Testis (tissue), 5 donors: ENCODE measurements at places on chromosomes 12 and 14.

DNA sequence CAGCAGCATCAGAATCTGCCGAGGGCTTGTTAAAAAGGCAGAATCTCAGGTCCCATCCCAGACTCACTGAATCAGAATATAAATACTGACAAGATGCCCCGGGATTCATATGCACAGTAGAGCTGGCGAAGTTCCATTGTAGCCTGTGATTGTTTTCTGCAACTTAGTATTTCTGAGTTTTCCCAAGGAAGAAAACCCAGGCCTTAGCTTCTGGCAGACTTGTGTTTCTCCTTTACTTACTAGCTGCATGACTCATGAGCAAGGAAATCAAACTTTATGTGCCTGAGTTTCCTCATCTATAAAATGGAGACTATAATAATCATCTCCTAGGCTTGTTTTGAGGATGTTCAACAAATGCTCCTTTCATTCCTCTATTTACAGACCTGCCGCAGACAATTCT is 278.5 kb upstream of the PLEKHG7 start:
- DNase-seq, result no peak

DNA sequence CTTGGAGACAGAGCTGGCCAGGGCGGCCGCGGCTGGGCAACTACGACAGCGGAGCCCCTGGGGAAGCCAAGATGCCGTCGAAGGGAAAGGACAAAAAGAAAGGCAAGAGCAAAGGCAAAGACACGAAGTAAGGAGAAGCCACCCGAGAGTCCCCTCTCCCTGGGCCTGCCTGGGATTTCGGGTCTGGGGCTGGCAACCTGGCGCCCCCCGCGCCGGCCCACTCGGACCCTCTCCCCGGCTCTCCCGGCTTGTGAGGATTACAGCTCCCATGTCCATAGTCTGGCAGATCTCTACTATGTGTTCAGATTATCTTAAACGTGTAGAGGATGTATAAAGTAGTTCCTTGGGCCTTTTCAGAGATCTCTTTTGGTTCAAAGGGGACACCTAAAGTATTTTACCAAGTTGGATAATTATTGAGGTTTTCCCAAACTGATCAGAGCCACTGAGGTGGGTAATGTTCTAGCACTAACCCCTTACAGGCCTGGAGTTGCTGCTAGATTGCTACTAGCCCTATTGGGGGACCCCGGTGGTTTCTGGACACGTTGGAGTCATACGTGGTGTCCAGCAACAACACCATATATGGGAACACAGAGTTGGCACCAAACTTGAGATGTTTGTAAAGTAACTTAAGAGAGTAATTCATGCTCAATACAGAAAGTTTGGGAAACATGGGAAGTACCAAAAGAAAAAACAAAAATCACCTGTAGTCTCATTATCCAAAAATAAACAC is 424 bp downstream of the BBOF1 start:
- DNase-seq, result no peak

GRCh38 chr12:91043408-91043807 is 14.4 kb downstream of the KERA start:
- no peak for DNase-seq

DNA sequence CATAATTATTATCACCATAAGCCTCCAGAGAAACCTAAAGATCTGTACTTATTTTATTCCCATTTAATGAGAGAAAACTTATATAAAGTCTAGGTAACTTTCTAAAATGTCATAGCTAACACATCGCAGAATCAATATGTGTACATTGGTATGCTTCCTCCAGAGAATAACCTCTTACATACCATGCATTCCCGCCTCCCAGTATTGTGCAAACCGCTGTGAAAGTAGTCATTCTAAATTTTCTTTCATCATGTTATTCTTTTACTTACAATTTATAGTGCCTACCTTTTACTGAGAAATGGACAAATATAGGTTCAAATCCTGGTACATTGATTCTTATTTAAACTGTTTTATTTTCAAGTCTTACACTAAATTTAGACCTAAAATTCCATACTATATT is 463.4 kb downstream of the LRFN5 start:
- no peak for DNase-seq
